ENCODE measurements at places on chromosomes 3 and 15. TPM values are rescaled to one million over a fixed set of nuclear protein-coding genes. Genes with fewer than 3 reads are reported as not detected.

Gene SLC22A14
- not detected for polyA plus RNA-seq

Gene ZNF774
- 0.08 TPM for polyA plus RNA-seq

Gene EPHB1
- polyA plus RNA-seq: not detected

Gene PIGB
- polyA plus RNA-seq: 11.9 TPM
